ENCODE measurements at places on chromosomes 5 and 9.
A peak's percentile ranks its signal among the peaks of the same experiment; 100 is the strongest.

DNA sequence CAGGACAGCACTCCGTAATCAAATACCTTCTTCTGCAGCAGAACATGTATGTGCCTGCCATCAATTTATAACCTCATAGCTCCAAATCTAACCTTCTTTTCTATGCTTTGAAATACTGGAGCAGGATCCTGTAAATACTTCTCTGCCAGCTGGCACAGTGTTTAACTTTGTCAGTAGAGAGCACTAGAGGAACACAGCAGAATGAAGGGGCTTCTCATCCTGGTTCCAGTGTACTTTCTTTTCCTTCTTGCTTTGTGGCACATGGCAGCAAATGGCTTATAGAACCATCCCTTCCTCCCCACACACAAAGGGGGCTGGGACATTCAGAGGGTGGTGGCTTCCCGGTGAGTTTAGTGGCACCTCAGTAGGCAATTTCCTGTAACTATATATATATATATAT, 3.8 kb upstream of the FBXW11 start:
- DNase-seq, result no peak

- DNase-seq, result no peak
Observed at GRCh38 chr5:154112255-154112654, 73.5 kb downstream of the MFAP3 start.

DNA sequence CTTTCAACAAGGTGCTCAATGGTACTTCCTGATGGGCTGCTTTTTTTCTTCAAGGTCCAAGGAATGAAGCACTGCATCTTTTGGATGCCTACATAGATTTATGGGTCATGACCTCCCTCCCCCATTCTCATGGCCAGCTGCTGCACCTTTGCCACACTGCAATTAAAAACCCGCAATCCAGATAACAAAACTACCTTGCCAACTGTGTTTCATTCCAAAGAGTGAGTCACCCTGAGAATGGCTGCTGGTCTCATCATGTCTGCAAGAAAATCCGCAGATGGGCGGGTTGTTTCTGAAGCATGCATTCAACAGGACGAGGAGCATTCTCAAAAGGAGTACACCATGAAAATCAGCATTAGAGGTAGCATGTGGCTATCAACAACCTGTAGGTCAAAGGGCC, 139.8 kb downstream of the ELAVL2 start:
- peak; percentile 3 for DNase-seq

GRCh38 chr9:87271696-87272477, 225.8 kb upstream of the DAPK1 start:
- DNase-seq, result no peak

DNA sequence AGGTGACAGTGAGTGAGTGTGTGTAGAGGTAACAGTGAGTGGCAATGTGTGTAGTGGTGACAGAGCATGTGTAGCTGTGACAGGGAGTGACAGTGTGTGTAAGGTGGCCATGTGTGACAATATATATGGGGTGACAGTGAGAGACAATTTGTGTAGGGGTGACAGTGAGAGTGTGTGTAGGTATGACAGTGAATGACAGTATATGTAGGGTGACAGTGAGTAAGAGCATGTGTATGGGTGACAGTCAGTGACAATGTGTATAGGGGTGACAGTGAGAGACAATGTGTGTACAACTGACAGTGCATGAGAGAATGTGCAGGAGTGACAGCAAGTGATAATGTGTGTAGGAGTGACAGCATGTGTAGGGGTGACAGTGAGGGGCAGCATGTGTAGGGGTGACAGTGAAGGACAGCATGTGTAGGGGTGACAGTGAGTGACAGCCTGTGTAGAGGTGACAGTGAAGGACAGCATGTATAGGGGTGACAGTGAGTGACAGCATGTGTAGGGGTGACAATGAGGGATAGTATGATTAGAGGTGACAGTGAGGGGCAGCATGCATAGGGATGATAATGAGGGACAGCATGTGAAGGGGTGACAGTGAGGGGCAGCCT, 10.1 kb upstream of the GAPT start:
- no peak for DNase-seq

DNA sequence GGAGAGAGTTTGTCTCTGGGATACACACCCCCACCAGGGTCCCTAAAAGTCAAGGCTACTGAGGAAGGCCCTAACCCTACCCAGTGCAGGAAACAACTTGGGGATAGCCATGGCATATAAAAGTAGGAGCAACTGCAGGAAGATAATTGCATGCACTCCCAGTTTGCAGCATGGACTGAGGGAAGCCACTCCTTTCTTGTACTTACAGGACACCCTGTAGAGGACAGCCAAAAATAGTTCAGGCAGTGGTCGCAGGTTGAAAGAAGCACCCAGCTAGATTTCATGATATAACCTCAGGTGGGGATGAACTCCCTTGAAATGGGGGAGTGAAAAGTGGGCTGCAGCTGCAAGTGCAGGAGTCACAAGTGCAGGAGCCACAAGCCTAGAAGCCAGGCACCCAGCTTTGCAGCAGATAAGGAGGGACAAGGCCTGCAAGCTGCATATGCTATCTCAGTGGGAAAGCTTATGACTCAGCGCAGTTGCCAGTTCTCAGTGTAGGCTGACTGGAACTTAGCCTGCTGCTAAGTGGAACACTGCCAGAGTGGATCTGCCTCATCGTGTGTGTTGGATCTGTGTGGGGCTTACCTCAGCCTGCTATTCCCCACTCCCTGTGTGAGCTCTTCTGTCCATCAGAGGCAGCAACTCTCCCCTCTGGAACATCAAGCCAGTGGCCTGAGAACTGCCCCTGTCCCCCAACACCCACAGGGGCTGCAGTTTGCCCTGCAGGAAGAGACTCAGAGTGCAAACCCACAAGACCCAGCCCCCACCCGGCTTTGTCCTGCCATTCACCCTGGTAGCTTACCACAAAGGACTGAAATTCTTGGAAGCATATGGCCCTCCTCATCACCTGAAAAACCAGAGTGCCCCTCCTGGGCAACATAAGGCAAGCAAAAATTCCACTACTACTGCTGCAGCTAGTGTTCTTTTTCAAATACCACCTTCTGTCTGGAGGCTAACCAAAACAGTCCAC, 42.7 kb downstream of the CYLC2 start:
- no peak for DNase-seq

DNA sequence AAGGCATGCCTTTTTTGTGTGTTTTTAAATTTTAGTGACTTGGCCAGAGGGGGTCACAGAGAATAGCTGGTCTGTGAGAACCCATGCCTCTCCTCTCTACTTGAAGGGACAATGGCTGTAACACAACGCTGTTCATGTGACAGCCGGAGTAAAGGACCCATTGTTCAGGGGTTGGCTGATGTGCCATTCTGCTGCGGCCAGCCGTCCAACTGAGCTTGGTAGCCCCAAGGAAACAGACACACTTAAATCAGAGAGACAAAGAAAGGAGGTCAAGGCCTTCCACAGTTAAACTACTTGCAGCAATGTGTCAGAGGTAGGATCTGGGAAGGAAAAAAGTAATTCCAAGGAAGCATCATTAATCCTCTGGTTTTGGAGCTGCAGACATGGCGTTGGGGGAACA, 8.1 kb downstream of the MEGF10 start:
- DNase-seq, result no peak

- DNase-seq, result no peak
Observed at GRCh38 chr9:28177925-28178324, 604.6 kb upstream of the C9orf72 start.

- DNase-seq, result no peak
Observed at GRCh38 chr5:136521696-136522095, 156.4 kb upstream of the TRPC7 start.

GRCh38 chr9:82987370-82988189, 75.4 kb downstream of the RASEF start:
- DNase-seq, result no peak

GRCh38 chr5:125257997-125258396, 511.6 kb upstream of the ZNF608 start:
- DNase-seq, result no peak

- DNase-seq, result no peak
Observed at GRCh38 chr5:130023604-130024003, 119.3 kb downstream of the CHSY3 start.

- DNase-seq, result no peak
Observed at GRCh38 chr5:159050316-159051143, 49.2 kb downstream of the EBF1 start.

GRCh38 chr5:71533615-71534014, 53.5 kb upstream of the MCCC2 start:
- no peak for DNase-seq

DNA sequence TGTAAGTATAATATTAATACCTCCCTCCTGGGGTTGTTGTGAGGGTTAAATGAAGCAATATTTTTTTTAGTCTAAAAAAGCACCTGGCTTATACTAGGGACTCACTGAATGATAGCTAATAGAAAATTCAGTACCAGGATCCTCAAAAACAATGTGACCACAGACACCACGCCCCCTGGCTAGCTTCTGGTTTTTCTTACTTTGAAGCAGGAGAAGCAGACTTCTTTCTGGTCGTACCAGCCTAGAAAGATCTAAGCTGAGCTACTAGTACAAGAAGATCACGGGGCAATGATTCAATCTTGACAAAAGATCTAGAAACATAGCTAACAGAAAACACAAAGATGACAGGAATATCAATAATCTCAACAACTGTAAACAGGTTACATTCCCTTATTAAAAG, 218.5 kb upstream of the SLC30A5 start:
- no peak for DNase-seq

DNA sequence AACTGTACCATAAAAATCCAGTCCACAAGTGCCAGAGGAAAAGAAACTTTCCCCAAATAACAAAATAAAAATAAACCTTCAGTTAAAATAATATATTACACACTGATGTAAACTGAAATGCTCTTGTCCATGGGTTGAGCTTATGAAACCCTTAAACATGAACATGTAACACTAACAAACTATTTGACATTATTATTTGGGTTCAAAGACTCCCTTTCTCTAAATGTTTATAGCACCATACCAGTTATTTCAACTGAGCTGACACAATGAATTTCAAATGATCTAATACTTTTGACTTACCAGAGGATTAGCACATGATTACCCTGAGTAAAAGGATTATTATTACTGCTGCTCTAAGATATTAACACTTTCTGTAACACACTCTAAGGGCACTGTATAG, 251.1 kb downstream of the BNC2 start:
- DNase-seq, result no peak

DNA sequence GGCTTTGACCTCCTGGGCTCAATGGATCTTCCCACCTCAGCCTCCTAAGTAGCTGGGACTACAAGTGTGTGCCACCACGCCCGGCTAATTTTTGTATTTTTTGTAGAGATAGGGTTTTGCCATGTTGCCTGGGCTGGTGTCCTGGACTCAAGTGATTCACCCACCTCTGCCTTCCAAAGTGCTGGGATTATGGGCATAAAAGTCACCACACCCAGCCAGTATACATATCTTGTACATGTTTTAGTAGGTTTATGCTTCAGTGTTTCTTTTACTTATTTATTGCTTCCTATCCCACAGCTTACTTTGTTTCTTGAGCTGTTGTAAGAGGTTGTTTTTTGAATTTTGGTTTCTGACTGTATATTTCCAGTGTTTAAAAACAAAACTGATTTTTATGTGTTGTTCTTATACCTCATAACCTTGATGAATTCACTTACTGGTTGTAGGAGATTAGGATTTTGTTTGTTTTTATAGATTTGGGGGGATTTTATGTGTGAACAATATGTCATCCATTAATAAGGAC, 12.9 kb downstream of the FBXW5 start:
- no peak for DNase-seq
